ENCODE measurements at places on chromosomes 2 and 18. TPM values are rescaled to one million over a fixed set of nuclear protein-coding genes. Genes with fewer than 3 reads are reported as not detected.

The KCNG2 gene
- not detected for total RNA-seq

The EHD3 gene
- total RNA-seq, result 10.6 TPM

The SLC4A3 gene
- 0.20 TPM for total RNA-seq

The COL6A3 gene
- 6.2 TPM for total RNA-seq

The RAPGEF4 gene
- 12.8 TPM for total RNA-seq

The ANKRD23 gene
- total RNA-seq, result 4.4 TPM

The CHN1 gene
- total RNA-seq, result 1.6 TPM

The AGXT gene
- 1,805 TPM for total RNA-seq

DNA sequence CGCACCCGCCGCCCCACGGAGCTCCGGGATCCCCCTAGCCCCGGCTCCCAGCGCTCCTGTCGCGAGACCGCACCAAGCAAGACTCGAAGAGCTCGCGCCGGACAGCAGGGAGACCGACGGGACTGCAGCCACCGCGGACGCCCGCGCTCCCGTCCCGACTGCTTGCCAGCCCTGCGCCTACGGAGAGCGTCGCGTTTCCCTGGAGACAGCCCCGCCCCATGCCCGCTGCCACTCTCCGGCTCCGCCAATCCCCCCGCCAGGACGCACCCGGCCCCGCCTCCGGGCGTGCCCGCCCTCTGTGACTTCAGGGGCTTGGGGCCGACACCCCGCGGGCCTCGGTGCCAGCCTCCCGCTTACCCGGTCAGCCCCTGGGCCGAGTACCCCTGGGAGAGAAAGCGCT, at the start of gene ANKMY1:
Gene ANKMY1, minus strand, starts transcription at position 181 of the 400 bp plus-strand sequence. CDS start 653 bp downstream, outside the sequence.
- DNase-seq, result peak; percentile 65

GRCh38 chr2:10721396-10722251, at the start of gene ATP6V1C2:
Gene ATP6V1C2 (plus strand): TSS chr2:10721630. CDS start chr2:10722850, 1,220 bp downstream.
- peak; percentile 52 for DNase-seq

GRCh38 chr2:178448968-178449661, 1.9 kb downstream of the PRKRA start:
- DNase-seq, result no peak

DNA sequence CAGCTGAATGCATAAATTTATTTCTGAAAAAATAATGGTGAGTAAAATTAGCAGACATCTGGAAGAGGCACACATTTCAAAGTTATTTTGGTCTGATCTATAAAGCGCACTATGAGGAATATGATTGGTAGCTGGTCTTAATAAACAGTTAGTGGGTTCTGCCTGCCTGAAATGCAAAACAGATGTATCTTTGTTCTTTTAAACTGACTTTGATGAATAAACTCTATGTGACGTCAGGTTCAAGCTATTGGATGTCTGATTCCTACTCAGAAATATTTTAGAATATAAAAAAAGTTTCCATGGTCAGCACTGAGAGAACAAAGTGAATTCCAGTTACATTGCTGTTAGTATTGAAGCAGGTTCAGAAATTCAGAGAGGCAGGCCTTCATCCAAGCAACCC, 136.4 kb downstream of the TPGS2 start:
- DNase-seq, result no peak

GRCh38 chr18:76448256-76449110, 46.6 kb downstream of the ZNF516 start:
- DNase-seq, result peak; percentile 48

GRCh38 chr2:192230889-192231453, 36.2 kb upstream of the TMEFF2 start:
- DNase-seq, result no peak

GRCh38 chr18:76928179-76928868, 106.0 kb downstream of the ZNF236 start:
- no peak for DNase-seq

GRCh38 chr2:5365871-5366461, 326.2 kb upstream of the SOX11 start:
- no peak for DNase-seq

GRCh38 chr2:109318150-109318948, 189.3 kb downstream of the SH3RF3 start:
- DNase-seq, result no peak

DNA sequence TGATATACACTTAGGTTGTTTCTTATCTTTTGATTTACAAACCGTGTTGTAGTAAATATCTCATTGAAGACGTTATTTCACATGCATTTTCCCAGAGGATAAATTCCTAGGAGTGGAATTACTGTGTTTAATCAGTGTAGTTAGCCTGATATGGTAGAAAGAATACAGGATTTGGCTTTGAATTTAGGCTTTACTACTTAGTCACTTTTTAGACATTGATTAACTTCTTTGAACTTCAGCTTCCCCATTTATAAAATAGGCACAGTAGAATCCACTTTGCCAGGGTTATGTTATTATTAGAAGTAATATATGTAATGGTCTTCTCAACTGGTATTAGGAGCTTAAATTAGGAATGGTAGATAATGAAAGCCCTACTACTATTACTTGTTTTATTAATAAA, 27.4 kb downstream of the PSMD14 start:
- DNase-seq, result no peak

GRCh38 chr2:27728081-27728858, 43.2 kb upstream of the MRPL33 start:
- no peak for DNase-seq

DNA sequence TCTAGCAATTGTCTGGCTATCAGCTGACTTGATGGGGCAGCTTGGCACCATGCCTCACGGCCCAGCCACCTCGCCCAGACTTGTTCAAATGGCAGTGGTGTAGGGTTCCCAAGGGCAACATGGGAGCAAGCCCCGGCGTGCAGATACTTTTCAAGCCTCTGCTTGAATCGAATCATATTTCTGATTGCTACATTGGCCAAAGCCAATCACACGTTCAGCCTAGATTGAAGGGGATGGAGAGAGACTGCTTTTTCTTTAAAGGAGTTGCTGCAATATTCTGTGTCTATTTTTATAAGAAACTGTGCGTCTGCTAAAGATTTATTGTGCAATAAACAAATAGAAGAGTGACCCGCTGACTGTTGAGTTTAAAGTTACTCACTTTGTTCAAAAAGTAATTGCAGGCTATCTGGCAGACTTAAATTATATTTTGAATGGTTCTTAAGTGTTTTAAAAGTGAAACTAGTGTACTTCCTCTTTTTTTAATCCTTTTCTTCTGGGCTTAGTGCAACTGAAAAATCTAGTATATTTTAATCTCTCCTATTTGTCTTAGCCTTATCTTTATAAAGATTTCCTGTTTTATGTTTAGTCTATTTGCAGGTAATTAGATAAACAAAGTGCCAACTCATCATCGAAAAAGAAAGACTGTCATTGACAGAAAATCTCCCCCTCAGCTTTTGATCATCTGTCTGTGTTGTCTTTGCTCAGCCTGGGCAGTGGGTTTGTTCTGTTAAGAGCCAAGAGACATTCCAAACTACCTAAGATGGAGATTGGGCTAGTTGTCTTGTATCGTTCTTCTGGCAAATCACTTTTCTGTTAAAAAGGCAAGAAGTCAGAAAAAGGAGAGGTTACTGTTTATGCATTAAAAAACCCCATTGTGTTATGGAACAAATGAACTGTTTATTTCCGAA, 156.1 kb downstream of the TPGS2 start:
- peak; percentile 52 for DNase-seq
